T-helper 17 cell (primary cell): ENCODE measurements at places on chromosomes 5 and 9. TPM values are rescaled to one million over a fixed set of nuclear protein-coding genes. Genes with fewer than 3 reads are reported as not detected.

The ITK gene
- 319 TPM for total RNA-seq

The PIK3R1 gene
- 306 TPM for total RNA-seq

The LIX1 gene
- not detected for total RNA-seq

DNA sequence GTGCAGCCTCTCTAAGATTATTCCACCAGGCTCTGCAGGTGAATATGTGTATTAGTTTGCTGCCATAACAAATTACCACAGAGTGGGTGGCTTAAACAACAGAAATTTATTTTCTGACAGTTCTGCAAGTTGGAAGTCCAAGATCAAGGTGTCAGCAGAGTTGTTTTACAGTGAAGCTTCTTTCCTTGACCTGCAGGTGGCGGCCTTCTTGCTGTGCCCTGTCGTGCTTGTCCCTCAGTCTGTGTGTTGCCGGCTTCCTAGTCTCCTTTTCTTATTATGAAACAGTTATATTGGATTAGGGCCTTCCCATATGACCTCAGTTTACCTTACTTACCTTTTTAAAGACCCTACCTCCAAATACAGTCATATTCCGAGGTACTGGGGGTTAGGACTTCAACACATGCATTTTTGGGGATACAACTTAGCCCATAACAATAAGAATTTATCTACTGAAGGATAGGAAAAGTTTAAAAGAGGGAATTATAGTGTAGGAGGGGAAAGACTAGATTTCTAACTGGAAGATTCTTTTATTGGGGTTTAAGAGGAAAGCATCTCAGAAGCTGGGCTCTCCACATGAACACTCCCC, 97.4 kb downstream of the OSTF1 start:
- DNase-seq, result peak; percentile 11
- peak overlapping the region; percentile 74 for H3K27ac ChIP-seq
- peaks cover 11% of the 10 kb centered on the region for H3K4me1 ChIP-seq

- no peak for DNase-seq
- no peaks in the 10 kb centered on the region for H3K36me3 ChIP-seq
- H3K4me1 ChIP-seq, result peaks cover 3% of the 10 kb centered on the region
- H3K4me3 ChIP-seq, result no peak overlapping the region
- H3K27ac ChIP-seq, result no peak overlapping the region
Observed at GRCh38 chr5:150118561-150119229, 32.3 kb upstream of the CSF1R start.

DNA sequence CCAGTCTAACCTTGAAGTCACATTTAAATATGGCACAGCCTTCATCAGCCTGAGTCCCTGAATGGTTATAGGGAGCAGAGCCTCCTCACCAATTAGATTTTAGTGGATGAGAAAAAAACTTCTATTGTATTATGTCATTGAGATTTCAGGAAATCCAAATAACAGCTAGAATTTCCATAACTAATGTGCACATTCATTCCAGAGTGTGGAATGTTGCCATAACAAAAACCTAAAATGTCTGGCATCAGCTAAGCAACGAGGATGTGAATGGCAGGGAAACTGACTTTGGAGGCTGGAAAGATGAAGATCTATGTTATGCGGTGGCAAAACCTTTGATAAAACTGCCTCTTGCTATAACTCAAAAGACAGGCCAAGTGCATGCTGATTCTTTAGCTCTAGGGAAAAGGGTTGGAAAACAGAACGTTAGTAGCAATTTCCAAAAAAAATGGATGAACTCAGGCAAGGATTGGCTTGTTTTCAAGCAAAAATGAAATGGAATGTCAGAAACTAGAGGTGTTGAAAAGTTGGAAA, 91.3 kb upstream of the NFIB start:
- DNase-seq, result no peak
- peaks cover 11% of the 10 kb centered on the region for H3K27me3 ChIP-seq
- no peaks in the 10 kb centered on the region for H3K4me1 ChIP-seq
- H3K27ac ChIP-seq, result no peak overlapping the region
- H3K4me3 ChIP-seq, result no peak overlapping the region
- H3K36me3 ChIP-seq, result no peaks in the 10 kb centered on the region

DNA sequence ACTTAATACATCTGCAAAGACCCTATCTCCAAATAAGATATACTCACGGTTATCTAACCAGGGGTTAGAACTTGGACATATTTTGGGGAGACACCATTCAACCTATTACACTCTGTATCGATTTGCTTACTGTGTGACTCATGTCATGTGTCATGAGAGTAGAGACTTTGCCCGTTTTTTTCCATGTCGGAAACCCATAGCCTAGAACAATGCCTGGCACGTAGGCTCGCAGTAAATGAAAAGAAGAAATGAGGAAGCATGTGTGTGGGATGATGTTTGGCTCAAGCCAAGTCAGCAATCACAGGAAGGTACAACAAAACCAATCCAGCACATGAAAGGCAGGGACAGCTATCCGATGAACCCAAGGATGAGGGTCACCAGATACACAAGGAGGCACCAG, 94.6 kb upstream of the DNAH5 start:
- H3K27me3 ChIP-seq, result peaks cover 14% of the 10 kb centered on the region
- H3K27ac ChIP-seq, result no peak overlapping the region
- H3K4me1 ChIP-seq, result no peaks in the 10 kb centered on the region
